ENCODE measurements at places on chromosomes 7 and 10.

DNA sequence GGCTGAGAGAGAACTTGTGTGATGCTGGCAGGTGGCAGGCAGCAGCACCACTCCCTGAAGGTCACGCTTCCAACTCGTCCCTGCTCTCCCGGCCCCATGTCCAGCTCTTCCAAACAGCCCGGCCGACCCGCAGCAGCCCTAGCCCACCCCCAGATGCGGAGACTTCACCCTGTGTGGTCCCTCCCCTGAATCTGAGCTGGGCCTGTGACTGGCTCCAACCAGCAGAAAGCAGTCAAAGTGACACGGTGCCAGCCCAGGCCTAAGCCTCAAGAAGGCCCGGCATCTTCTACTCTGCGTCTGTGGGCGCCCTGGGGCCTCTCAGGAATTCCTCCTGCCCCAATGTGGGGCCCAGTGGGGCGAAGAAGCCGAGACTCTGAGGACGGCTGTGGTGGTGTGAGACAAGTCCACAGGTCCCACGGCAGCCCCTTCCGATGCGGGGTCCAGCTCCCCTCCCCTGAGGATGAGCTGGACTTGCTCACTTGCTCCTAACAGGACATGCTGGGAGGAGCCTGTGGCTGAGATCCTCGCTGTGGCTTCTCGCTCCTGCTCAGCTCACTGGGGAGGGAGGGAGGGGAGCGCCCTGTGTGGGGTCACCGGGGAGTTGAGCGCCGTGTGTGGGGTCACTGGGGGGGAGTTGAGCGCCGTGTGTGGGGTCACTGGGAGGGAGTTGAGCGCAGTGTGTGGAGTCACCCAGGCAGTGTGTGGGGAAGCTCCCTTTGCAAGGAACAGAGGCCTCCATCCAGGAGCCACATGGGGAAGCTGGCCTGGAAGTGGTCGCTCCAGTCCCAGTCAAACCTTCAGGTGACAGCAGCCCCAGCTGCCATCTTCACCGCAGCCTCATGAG lies 9.5 kb downstream of the STK32C start:
- DNase-seq, result no peak

DNA sequence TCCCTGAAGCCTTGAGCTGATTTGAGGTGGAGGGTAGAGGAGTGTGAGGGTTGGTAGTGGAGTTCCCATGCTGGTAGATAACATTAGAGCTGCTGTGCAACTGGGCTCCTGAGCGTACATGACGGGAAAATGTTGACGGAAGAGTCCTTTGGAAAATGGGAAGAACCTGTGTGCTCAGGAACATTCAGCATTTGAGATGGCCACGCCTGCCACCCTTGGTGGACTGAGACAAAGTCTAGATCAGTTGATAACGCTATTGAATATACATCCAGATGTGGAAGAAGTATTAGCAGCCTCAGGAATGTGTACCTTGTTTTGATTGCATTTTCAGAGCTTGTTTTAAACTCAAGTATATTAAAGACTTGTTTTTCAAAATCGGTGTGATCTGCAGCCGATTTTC lies 16.1 kb downstream of the PCBD1 start:
- DNase-seq, result no peak

DNA sequence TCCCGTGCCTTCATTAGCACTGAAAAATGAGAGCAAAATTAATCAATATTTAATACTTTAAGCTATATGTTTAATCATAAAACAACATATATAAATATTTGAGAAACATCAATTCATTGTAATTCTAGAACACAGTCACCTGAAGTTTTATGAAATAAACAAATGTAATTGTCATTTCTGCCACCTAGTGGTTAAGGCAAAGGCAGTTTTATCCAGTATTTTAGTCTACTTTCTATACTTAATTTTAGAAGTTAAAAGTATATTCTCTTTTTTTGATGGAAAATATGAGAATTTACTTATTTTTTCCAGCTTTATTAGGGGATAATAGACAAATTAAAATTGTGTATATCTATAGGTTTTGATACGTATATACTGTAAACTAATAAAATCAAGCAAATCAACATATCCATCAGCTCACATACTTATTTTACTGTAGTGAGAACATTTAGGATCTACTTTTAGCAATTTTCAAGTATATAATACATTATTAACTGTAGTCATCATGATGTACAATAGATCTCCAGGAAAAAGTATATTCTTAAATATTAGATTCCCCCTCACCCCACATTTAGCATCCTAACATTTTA lies 16.9 kb downstream of the PCGF6 start:
- peak; percentile 28 for DNase-seq

GRCh38 chr7:158186406-158186805 lies 401.2 kb downstream of the PTPRN2 start:
- no peak for DNase-seq

DNA sequence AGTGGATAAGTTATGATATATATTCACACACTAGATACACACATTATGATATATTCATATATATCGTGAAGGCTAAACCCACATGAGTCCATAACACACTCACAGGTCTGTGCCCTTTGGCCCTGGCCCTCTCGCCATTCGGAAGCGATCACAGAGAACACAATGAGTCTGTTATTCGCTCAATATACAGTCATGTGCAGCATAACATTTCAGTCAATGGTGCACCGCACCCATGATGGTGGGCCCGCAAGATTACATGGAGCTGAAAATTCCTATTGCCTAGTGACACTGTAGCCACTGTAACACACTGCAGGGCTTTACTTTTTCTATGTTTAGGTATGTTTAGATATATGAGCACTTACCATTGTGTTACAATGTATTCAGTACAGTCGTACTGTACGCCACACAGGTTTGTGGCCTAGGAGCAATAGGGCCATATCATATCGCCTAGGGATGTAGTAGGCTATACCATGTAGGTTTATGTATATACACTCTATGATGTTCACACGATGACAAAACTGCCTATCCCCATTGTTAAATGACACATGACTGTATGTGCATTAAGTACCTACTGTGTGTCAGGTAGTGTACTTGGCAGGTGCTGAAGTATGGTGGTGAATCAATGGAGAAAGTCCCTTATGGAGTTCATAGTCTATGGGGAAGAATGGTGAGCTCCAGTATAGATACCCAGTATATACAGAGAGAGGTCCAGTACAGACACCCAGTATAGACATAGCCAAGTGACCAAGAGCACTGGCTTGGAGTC lies 198.8 kb upstream of the KLF14 start:
- no peak for DNase-seq

DNA sequence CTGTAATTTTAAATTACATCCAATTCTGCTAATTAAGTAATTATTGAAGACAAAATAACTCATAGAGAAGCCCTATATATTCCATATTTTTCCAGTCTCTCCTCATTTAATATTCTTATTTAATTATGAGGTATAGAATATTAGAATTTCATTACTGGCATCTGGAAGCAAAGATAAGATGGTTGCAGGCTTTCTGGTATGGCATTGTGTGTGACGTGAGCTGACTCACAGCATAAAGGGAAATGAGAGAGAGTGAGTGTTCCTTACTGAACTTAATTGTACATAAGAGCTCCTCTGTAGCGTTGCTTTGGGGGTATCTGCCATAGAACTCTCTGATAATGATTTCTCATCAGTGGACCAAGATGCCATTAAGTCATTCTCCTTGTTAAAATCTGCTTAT lies 127.4 kb upstream of the TEX47 start:
- no peak for DNase-seq

GRCh38 chr7:155109121-155109520 lies 39.0 kb downstream of the HTR5A start:
- DNase-seq, result no peak
